ENCODE measurements at places on chromosomes 7 and 10. TPM values are rescaled to one million over a fixed set of nuclear protein-coding genes. Genes with fewer than 3 reads are reported as not detected.

ANKRD30A gene
- not detected for polyA plus RNA-seq

- no peak for DNase-seq
Observed at GRCh38 chr10:108905171-108905570, 1018.1 kb downstream of the XPNPEP1 start.

MSS51 gene
- not detected for polyA plus RNA-seq

GRCh38 chr7:55026867-55027490, 8.2 kb downstream of the EGFR start:
- DNase-seq, result no peak

HGF gene
- 1.2 TPM for polyA plus RNA-seq

All from brain (organoid and tissue), 16 donors.